ENCODE measurements at places on chromosomes 2 and 18.

GRCh38 chr2:73718421-73718820, 18.7 kb downstream of the TPRKB start:
- no peak for DNase-seq

GRCh38 chr2:200689115-200689514, 103.3 kb downstream of the AOX1 start:
- peak; percentile 14 for DNase-seq

GRCh38 chr2:101058386-101058785, 56.3 kb downstream of the RPL31 start:
- DNase-seq = no peak

- no peak for DNase-seq
These were observed 118.2 kb downstream of the GBX2 start for GRCh38 chr2:236049981-236050380.

- peak; percentile 85 for DNase-seq
These were observed 11.5 kb downstream of the PPP1R7 start for GRCh38 chr2:241161646-241162281.

DNA sequence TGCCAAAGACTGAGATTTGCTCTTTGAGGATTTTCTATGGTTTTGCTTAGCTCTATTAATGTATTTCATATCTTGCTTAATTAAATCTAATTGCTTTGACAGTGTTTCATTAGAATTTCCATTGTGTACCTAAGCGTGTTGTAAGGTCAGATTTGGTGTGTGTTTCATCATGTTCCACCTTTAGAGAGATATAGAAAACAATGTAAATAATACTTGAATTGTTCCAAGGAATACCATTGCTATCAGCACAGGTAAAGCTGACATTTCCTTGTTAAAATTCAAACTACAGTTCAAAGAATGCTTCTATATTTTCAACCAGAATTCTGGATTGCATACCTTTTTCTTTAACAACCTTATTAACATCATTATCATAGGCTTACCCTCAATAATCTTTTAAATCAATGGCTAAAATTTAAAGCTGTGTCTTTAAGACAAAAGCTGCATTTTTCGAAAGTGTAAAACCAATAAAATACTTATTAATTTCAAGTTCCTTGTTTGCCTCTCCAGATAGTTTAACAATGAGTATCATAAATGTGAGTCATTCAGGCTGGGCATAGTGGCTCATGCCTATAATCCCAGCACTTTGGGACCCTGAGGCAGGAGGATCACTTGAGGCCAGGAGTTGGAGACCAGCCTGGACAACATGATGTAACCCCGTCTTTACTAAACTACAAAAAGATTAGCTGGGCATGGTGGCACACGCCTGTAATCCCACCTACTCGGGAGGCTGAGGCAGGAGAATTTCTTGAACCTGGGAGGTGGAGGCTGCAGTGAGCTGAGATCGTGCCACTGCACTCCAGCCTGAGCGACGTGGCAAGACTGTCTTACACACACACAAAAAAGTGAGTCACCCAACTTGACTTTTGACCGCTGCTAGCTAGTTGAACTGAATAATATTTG, 188.0 kb upstream of the PKDCC start:
- DNase-seq = peak; percentile 75

DNA sequence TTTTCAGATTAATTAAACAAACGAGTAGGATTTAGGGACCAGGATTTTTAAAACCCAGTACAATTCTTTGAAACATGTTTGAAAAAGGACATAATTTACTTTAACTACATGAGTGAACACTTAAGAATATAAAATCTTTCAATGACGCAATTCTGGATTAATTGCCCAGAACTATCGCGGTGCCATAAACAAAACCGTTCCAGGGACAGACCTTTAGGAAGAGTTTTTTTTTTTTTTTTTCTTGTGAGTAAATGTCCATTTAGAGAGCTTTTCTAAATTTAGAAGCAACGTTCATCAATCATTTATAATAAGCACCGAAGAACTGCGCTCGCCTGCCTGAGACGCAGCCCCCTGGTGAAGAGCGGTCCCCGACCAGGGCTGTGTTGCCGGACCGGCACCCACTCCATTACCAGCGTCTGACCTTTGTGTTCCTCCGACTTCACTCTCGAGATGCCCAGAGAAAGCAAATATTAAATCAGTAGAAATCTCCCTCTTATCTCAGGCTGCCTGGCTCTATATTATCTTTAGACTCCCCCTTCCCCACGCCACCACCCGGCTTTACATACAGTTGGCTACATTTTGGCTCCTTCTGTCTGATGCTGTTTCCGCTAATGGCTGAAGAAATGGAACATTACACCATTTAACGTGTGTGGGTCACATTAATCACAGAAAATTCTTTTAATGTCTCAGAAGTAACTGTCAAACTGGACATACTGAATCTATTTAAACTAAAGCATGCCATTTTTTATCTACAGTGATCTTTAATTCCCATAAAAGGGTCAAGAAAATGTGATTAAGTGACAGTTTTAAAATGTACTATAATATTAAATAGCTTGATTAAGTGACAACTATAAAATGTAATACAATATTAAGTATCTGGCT, 364.0 kb upstream of the MEIS1 start:
- DNase-seq = no peak

GRCh38 chr2:212975333-212975732, 176.1 kb downstream of the IKZF2 start:
- no peak for DNase-seq

- no peak for DNase-seq
These were observed 336.3 kb upstream of the CDH7 start for GRCh38 chr18:65414501-65414900.

DNA sequence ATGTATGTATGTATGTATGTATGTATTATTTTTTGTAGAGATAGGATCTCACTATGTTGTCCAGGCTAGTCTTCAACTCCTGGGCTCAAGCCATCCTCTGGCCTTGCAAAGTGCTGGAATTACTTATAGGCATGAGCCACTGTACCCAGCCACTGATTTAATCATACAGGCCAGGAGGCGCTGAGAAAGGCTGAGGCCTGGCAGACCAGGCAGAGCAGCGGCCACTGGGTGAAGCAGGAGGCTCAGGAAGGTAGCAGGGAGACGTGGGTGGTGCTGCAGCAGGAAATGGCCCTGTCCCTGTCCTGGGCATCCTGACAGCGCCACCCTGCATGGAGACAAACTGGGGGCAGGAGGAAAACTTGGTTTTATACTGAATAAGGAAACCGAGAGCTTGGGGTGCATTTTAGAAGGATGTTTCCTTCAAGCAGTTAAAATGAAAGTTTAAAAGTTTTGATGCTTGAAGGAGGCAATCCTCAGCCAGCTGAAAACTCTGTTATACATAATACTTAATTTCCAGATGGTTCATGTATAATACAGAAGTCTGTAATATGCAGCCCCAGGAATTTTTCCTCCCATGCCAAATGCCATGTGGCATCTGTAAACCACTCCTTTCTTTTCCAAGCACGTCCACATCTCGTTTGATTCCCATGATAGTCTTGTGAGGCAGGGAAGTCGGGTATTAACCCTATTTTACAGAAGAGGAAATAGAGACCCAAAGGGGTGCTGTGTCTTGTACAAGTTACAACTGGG, 182.4 kb downstream of the CELF4 start:
- DNase-seq = no peak

GRCh38 chr18:7902399-7902839, 335.3 kb downstream of the PTPRM start:
- peak; percentile 97 for DNase-seq

- no peak for DNase-seq
These were observed 692.1 kb upstream of the CELF4 start for GRCh38 chr18:38257661-38258060.

- no peak for DNase-seq
These were observed 100.0 kb downstream of the MYO3B start for GRCh38 chr2:170277951-170278350.

GRCh38 chr18:79690071-79690470, 10.5 kb downstream of the CTDP1 start:
- DNase-seq = no peak

GRCh38 chr18:35157181-35157580, 83.7 kb upstream of the ZNF397 start:
- DNase-seq = no peak

- DNase-seq = no peak
These were observed 2.4 kb upstream of the SLC8A1 start for GRCh38 chr2:40454321-40454720.

- DNase-seq = no peak
These were observed 27.3 kb upstream of the GPR17 start for GRCh38 chr2:127618551-127619202.

GRCh38 chr18:13416848-13417247, 198.3 kb downstream of the LDLRAD4 start:
- no peak for DNase-seq

DNA sequence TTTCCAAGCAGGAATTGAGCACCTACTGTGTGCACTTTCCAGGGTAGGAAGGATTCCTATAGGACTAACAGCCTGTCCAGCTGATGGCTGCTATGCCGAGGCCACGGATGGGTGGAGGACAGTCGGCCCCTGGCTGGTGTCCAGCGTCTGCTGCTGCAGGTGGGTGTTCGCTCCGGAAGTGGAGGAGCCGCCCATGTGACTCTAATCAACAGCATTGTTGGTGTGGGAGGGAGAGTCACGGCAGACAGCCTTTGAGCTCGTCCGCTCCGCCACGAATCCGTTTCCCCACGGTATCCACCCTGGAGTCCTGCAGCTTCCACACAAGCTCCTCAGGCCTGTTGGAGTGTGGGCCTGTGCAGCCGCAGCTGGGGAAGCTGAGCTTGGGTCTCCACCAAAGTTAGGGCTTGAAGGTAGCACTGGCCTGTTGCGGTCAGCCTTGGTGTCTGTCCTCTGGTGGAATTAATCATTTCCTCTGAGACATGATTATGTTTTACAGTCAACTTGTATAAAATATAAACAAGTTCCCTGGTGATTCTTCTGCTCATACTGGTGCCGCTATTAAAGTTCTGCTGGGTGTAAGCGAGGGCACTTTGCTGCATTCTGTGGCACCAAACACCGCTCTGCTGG, 185.9 kb upstream of the TPO start:
- DNase-seq = no peak

DNA sequence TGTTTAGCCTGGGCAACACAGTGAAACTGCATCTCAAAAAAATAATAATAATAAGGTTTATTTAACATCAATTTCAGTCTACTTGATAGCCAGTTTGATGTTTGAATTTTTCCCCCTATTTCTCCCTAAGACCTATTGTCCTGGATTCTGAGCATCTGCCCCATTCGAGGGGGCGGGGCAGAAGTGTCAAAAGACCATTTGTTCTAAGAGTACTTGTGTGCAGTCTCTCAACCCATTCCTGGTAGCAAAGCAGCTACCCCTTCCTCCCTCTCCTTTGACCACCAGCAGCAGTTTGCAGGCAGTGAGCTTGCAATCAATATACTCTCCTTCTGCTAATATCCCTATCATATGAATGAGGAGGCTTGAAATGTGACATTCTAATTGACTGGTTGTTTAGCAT, 71.9 kb downstream of the VWC2L start:
- no peak for DNase-seq

- peak; percentile 80 for DNase-seq
These were observed 43.6 kb upstream of the VPS54 start for GRCh38 chr2:64062840-64063239.

DNA sequence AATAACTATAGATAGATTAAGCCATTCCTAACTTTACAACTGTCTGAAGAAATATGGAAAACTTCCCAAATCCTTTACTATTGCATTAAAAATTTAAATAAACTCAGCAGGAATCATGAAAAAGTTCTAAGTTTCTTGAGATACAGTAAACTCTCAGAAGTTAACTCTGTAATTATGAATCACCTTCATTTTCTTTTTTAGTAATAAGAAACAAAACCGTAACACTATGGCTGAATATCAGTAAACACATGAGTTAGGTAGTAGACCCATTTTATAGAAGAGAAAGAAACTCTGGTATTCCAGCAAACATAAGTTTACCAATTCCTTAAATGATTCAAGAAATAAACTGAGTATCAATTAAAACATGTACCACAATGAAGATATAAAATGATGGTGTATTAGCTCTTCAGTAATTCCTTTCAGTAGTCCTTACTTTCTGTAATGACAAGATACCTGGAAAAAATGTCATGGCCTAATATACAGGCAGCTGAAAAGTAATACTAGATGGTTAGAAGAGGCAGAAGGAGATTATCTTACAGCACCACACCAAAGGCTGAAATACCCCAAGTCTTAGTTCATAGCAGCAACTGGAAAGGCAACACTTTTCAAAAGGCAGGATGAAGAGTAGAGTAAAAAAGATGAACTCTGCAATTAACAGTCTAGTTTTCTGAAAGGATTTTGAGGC, 11.5 kb downstream of the TRIP12 start:
- DNase-seq = peak; percentile 24

GRCh38 chr2:199455545-199456382, 2.0 kb downstream of the SATB2 start:
- peak; percentile 10 for DNase-seq

DNA sequence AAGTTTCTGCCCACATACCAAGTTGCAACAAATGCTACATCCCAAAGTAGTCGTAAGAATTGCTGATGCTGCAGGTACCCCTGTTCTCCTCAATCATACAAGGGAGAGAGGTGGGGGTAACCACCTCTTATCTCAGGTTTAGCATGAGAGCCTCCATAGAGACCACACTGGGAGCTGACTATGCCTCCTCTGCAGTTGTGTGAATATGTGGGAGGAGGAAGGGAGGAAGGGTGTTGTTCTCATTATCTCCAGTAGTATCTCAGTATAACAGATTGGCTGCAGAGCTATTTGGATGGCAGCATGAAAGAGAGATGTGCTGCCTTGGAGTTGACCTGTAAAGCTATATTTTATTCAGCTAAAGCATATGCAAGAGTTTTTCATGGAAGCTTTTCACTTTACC, 690.7 kb downstream of the KCNJ3 start:
- DNase-seq = no peak

GRCh38 chr2:41806286-41806685, 241.5 kb upstream of the PKDCC start:
- DNase-seq = no peak

DNA sequence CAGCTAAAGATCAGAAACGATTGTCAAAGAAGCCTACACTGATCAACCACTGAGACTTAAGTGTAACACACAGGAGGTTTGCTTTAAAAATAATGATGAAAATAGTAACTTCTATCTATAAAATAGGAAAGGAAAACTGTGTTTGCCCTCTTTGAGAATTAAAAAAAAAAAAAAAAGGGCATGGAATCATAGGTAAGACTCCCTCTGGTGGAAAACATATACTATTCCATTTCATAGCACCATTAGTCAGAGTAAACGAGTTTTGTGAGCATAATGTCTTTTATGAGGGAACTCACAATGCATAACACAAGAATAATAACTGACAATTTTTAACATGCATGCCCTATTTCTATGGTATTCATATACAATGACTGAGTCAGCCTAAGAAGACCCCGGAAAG, 36.3 kb downstream of the SLC35F5 start:
- DNase-seq = no peak

DNA sequence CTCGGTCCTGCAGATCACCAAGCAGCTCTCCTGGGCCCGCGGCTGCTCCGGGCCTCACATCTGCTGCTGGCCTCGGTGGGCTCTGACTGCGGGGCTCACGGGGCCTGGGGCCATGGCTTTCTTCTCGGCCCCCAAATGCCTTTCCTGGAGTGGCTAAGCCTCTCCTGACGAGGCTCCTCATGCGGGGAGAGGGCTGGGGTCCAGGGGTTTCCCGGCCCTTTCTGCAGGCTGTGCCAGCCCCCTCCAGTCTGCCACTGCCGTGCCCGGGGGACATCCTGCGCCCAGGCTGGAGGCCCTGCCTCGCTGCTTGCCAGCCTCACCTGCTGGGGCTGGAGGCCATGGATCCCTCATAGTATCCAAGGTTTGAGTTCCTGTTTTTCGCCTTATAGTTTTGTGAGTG, 23.8 kb downstream of the PRELID3A start:
- no peak for DNase-seq

GRCh38 chr2:190546734-190547133, 12.2 kb upstream of the NEMP2 start:
- no peak for DNase-seq

GRCh38 chr2:118784860-118785259, 62.6 kb downstream of the EN1 start:
- peak; percentile 3 for DNase-seq
